ENCODE measurements at places on chromosomes 5 and 9.

DNA sequence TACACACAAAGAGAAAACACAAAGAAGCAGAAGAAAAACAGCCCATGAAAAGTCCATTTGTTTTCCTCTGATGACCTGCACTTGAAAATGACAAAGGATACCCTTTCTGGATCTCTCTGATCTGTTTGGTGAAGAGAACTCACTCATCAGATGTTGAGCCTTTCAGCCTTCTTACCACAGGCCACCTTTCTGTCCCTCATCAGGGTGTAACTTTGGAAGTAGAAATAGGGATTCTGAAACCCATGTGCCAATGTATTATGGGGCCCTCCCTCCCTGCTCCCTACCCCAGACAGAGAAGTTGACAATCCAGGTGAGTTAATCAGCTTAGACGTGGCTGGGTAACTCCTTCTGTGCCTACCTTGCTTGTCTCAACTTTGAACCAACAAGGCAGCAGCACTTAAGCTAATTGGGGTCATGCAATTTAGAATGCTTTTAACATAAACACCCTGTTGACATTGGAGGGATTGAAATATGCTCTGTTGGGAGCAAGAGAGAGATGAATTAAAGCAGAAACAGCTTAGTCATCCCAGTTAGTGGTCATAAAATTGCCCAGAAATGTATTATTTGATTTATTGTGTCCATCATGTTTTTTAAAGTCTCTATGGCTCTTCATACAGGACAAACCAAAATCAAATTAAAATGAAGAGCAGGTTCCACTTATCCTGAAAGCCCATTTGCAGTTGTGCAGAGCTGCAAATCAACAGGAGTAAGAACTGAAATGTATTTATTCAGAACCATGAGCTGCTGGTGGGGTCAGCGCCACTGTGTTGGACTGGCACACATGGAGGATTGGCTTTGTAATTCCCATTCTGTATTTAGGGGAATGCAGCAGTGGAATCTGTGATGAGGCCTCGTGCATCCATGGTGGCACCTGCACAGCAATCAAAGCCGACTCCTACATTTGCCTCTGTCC lies 132.0 kb downstream of the LIFR start:
- DNase-seq: no peak

DNA sequence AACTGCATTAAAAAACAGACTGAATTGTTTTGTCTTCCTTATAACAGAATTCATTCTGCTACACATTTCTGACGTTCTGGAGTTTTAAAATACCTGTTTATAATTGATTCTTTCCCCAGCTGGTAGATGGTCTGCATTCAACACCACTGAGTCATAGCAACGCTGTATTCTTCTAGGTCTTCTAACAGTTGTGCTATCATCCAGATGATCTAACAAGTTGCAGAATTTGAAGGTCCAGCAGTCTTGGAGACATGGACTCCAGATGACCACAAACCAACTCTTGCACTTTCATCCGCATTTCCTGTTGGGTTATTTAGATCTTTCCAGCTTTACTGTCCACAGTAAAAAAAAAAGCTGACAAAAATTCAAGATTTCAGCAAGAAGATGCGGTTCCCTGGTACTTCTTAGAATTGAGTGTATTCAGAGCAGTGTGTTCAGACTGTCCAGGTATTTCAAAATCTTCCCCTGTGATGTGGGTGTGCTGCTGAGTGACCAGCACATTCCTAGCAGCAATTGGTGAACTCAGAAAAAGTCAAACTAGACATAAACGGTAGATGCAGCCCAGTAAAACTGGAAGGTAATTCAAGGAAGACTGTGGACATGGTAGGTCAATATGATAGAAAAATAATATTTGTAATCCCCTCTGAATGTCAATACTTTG lies 50.2 kb downstream of the CSNK1A1 start:
- peak; percentile 86 for DNase-seq

GRCh38 chr9:124663046-124663961 lies 107.8 kb downstream of the NR6A1 start:
- peak; percentile 37 for DNase-seq

DNA sequence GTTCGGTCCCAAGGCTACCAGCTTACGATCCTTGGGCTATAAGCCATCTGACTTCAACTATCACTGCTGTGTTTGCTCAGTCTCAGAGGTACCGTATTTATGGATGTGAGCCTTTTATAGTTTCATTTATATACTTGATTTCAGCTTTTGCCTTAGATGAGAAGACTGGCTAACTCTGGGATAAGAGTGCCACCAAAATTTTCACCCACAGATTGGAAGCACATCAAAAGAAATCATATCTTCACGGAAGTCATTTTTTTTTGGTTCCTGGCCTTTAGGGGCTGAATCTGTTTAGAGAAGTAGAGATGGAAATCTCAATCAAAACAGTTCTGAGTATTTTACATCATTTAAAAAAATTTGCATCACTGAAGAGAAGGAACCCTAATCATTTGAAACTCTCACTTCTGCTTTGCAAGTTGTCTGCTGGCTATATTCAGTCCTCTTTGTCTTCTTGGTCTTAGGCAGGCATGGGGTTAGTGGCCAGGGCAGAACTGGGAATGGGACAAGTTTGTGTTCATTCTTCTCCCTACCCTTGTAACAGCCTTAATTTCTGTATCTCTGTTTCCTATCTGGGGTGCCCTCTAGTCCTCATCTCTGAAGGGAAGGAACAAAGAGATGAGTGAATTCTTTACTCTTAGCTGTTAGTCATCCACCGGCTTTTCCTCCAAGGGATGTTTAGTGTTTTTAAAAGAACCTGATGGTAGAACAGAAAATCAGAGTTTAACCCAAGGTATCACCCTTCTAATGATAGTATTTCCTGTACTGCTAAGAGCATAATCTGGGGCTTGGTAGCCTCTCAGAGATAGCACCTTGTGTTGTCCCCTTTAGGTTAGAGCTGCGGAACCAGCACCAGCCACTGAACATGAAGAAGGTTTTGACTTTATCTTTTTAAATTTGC lies 14.1 kb upstream of the TNFAIP8 start:
- no peak for DNase-seq

GRCh38 chr9:78354324-78354973 lies 57.5 kb downstream of the PSAT1 start:
- DNase-seq: no peak

GRCh38 chr5:137128012-137128411 lies 371.1 kb downstream of the SPOCK1 start:
- no peak for DNase-seq

GRCh38 chr9:129666575-129666974 lies 1.1 kb downstream of the PRRX2 start:
- DNase-seq: no peak

- DNase-seq: no peak
These were observed 10.5 kb downstream of the ERGIC1 start for GRCh38 chr5:172844577-172844838.

- DNase-seq: no peak
These were observed 85.4 kb downstream of the ANKRD55 start for GRCh38 chr5:56147659-56148230.

DNA sequence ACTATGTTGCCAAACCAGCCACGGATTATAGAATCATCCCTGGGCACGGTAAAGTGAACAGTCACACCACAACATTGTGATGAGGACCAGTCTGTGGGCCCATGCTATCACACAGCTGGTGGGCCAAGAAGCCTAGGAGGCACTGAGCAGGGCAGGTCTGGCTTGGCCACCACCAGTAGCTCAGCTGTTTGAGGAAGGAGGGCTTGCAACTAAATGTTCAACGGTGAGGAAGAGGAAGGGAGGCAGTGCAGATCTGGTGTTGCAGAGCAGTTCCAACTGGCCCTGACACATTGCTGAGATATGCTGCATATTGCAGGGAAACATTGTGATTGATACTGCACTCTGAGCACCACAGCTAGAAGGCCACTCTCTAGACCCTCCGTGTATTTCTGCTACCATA lies 77.9 kb upstream of the ATG10 start:
- no peak for DNase-seq

All from astrocyte of the spinal cord (primary cell).